B cell (primary cell): ENCODE measurements at places on chromosomes 7 and 10. TPM values are rescaled to one million over a fixed set of nuclear protein-coding genes. Genes with fewer than 3 reads are reported as not detected.

SPDYE2 gene
- 0.07 TPM in 1 of 2 replicates, not detected in the other for polyA plus RNA-seq

CALHM3 gene
- not detected in 2 replicates for polyA plus RNA-seq

LFNG gene
- polyA plus RNA-seq = 56.1 and 73.3 TPM in 2 replicates

TMEM270 gene
- polyA plus RNA-seq = not detected in 2 replicates

ARHGEF5 gene
- polyA plus RNA-seq = 6.0 and 6.8 TPM in 2 replicates

MKX gene
- not detected in 2 replicates for polyA plus RNA-seq

ADCY1 gene
- 0.04 and 0.12 TPM in 2 replicates for polyA plus RNA-seq

CDK1 gene
- 0.25 and 0.54 TPM in 2 replicates for polyA plus RNA-seq

LEP gene
- polyA plus RNA-seq = not detected in 2 replicates

WEE2 gene
- not detected in 2 replicates for polyA plus RNA-seq

DOCK4 gene
- polyA plus RNA-seq = 0.03 and 0.23 TPM in 2 replicates

NXPH1 gene
- not detected in 2 replicates for polyA plus RNA-seq

SUGCT gene
- polyA plus RNA-seq = 0.19 and 1.7 TPM in 2 replicates

PIP gene
- polyA plus RNA-seq = not detected in 2 replicates

MYO1G gene
- 204 and 239 TPM in 2 replicates for polyA plus RNA-seq

AGAP6 gene
- 41.0 and 46.0 TPM in 2 replicates for polyA plus RNA-seq

STEAP2 gene
- polyA plus RNA-seq = not detected in 2 replicates

CTTNBP2 gene
- 0.04 TPM in 1 of 2 replicates, not detected in the other for polyA plus RNA-seq

UNCX gene
- polyA plus RNA-seq = not detected in 2 replicates

CABCOCO1 gene
- not detected in 2 replicates for polyA plus RNA-seq

ZNF503 gene
- 0.04 and 0.16 TPM in 2 replicates for polyA plus RNA-seq

HDAC9 gene
- 49.1 and 86.1 TPM in 2 replicates for polyA plus RNA-seq

WNT16 gene
- 1.9 and 4.2 TPM in 2 replicates for polyA plus RNA-seq

OR2A7 gene
- polyA plus RNA-seq = 3.3 and 3.6 TPM in 2 replicates

HOXA4 gene
- 0.30 TPM in 1 of 2 replicates, not detected in the other for polyA plus RNA-seq

MRPL32 gene
- polyA plus RNA-seq = 25.3 and 41.0 TPM in 2 replicates

GPR146 gene
- 4.2 and 16.7 TPM in 2 replicates for polyA plus RNA-seq

NPC1L1 gene
- polyA plus RNA-seq = 0.07 and 0.10 TPM in 2 replicates

TCAF2 gene
- polyA plus RNA-seq = 4.1 and 4.6 TPM in 2 replicates

NUB1 gene
- 55.0 and 65.2 TPM in 2 replicates for polyA plus RNA-seq

C7orf33 gene
- not detected in 2 replicates for polyA plus RNA-seq

SHH gene
- polyA plus RNA-seq = not detected in 2 replicates

TMEM184A gene
- 0.43 TPM in 1 of 2 replicates, not detected in the other for polyA plus RNA-seq

PRKG1 gene
- polyA plus RNA-seq = not detected in 2 replicates

ACSM6 gene
- not detected in 2 replicates for polyA plus RNA-seq

CALML5 gene
- polyA plus RNA-seq = not detected in 2 replicates

SPACDR gene
- 2.1 and 2.9 TPM in 2 replicates for polyA plus RNA-seq

FGFR2 gene
- not detected in 2 replicates for polyA plus RNA-seq
